AML-193 (cell line): ENCODE measurements at places on chromosomes 13 and 19.
A peak's percentile ranks its signal among the peaks of the same experiment; 100 is the strongest.

DNA sequence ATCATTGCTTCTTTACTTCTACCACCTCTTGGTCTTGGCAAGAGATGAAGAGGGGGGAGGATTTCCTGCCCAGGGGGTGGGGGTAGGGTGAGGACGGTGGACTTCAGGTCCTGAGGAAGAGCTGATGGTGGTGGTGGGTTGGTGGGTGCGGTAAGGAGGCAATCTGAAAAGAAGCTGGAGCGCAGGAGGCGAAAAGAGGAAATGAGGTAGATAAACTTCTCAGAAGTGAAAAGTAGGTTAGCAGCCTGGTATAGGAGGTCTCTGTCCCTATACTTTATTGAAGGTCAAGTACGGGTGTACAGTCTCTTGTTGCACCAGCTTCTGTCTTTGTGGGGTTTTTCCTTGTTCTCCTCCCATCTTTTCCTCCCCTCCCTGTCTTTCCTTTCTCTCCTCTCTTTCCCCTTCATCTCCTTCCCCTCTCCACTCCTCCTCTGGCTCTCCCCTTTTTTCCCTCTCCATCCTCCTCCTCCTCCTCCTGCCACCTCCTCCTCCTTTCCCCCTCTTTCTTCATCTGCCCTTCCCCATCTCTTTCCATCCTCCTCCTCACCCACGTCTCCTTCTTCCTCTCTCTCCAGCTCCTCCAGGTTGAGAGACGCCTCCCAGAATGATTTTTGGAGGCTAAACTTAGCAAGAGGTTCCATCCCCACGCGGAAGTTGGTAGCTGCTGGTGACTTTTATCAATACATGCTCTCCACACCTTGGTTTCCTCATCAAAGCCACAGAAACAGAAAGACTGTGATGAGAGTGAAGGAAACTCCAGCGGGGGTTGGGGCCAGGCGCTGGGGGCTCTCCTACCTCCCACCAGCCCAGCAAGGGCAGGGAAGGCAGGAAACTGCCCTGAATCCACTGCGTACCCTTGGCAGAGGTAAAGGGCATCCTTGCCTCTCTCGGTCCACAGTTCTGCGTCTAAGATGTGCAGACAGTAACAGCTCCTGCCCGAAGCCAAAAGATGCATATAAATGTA is 15.3 kb downstream of the TNFSF14 start:
- DNase-seq, result no peak

DNA sequence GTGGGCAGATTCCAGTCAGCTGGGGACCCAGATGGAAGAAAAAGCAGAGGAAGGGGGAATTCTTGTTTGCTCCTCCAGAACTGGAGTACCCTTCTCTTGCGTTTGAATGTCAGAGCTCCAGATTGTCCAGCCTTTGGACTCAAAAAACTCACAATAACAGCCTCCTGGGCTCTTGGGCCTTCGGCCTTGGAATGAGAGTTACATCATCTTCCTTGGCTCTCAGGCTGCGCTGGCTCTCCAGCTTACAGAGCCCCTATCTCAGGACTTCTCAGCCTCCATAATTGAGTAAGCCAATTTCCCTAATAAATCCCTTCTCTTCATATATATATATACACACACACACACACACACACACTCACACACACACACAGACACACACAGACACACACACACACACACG is 1215.7 kb upstream of the SLC10A2 start:
- no peak for DNase-seq

- no peak for DNase-seq
Measured at GRCh38 chr19:8724276-8724675, 2.8 kb downstream of the OR2Z1 start.

- DNase-seq, result no peak
Measured at GRCh38 chr19:3359919-3360420, 6.4 kb upstream of the NFIC start.

GRCh38 chr19:49954092-49954829 is 6.7 kb downstream of the SIGLEC11 start:
- DNase-seq, result peak; percentile 72

- DNase-seq, result no peak
Measured at GRCh38 chr13:21889651-21890050, 218.8 kb downstream of the FGF9 start.

DNA sequence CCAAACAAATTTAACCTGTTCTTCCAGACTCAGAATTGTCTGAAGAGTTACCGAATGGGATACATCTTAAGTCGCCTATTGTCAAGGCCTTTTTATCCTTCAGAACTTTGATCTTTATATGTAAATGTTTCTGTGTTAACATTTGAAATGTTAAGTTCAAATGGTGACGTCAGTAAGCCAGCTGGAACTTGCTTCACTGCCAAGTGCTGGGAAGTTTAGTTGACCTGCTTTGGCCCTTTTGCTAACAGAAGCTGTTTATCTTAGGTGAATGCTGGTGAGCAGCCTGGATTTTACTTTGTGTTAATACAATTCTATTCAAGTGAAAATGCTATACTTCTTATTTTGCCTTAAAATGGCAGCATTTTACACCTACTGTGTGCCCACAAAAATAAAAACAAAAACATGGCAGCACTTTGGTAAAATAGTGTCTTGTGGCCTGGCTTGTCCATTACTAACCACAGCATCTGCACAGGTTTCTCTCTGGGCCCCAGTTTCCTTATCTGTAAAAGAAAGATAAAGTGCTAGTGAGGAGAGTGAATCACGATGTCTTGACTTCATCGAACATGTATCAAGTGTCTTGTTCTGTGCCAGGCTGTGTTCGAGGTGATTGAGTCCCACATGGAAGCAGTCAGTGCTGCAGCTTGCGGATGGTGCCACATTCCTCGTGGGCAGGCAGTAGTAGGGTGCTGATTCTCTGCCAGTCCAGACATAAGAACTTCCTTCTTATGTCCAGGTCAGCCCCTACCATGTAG is 2.2 kb downstream of the NAXD start:
- no peak for DNase-seq

DNA sequence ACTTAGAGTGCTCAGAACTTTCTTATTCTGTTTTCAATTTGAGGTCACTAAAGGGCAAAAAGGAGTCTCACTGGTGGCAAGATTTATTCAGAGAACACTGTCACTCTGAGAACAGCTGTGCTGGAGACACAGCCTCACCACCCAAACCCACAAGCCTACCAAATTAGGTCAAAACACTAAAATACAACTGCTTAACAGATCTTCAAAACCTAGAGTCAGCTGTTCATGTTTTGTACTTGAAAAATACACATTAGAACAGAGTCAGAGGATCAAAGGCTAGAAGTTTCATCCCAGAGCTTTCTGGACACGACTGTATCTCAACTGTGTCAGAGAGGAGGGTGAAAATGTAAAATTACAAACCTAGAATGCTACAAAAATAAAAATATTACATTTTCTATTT is 89.3 kb downstream of the MIPEP start:
- DNase-seq, result no peak

GRCh38 chr13:30016398-30016797 is 166.0 kb upstream of the UBL3 start:
- no peak for DNase-seq

DNA sequence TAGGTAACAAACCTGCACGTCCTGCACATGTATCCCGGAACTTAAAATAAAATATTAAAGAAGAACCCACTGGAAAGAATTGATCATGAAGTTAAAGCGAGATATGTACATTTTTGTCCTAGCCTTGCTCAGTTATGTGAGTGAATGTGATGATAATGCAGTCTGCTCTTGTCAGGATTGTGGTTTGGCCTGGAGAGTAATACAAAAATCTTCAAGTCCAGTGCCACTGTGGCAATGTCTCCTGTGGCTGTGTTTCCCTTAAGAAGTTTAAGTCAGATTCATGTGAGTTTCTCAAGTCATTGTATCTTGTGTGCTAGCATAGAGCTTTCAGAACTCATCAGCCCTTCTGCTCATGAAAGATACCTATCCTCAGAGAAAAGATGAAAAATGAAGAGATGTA is 18.0 kb upstream of the ITGBL1 start:
- no peak for DNase-seq
